ENCODE measurements at places on chromosomes 6 and 20.

- no peak for DNase-seq
Observed at GRCh38 chr6:127192911-127193541, 73.6 kb upstream of the RNF146 start.

- no peak for DNase-seq
Observed at GRCh38 chr6:147142684-147143245, 61.5 kb upstream of the STXBP5 start.

- no peak for DNase-seq
Observed at GRCh38 chr6:139436957-139437348, 62.5 kb upstream of the CITED2 start.

DNA sequence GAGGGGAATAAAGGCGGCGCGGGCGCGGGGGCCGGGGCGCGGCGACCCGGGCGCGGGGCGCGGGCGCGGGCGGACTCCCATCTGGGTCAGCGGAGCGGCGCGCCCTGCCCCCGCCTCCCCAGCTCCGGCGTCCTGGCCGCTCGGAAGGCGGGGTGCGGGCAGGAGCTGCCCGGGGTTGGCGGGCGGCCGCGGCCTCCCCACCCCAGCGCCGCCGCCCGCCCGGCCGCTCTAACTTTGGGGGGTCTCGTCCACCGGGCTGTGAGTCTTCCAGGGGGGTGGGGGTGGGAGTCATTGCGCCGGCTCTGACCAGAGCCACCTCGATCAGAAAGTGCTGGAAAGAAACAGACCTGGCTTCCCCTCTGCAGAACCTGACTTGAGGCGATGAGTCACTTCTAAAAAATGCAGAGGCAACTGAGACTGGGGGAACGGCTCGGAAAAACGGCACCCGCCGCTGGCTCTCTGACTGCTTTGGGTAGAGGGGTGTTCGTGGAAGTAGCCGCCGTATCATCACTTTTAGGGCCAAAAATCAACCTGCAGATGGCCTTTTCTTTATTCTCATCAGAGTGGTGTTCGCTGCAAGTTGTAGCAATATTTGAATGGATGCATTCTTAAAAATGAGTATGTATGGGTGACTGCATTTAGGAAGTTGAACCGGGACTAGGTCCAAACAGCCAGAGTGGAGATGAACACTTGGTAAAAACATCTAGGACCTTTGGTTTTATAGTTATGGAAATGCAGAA, 667 bp downstream of the CAP2 start:
- peak; percentile 0 for DNase-seq

GRCh38 chr20:11702721-11703518, 214.8 kb upstream of the BTBD3 start:
- no peak for DNase-seq

DNA sequence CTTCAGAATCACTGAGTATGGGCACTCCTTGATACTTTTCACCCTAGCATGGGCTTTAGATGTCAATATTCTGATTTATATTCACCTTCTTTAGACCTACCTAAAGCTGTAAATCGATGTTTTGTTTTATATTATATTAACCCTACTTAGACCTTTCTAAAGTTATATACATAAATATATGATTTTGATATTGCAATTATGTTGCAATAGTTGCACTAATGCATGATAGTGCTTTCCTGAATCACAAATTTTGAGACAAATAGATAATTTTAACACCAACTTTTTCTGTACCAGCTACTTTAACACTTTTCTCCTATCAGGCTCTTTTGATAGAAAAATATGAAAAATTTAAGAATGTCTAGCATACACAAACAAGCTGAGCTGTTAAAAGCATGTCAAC, 34.0 kb upstream of the JAG1 start:
- no peak for DNase-seq

DNA sequence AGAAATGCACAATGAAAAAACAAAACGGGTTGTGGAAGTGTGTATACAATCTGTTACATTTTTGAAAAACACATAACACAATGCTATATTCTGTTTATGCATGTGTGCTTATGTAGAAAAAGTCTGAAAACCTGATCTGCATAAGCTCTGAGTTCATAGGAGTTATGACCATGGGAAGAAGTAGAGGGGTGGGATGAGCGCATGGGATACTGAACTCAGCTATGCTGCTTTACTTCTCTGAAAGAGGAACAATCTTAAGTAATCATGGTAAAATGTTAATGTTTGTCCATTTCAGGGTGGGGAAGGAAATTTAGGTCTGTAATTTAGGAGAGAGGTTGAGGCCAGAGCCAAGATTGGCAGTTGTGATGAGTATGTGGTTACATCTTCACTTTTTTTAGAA, 126.8 kb downstream of the MTHFD1L start:
- DNase-seq, result no peak

DNA sequence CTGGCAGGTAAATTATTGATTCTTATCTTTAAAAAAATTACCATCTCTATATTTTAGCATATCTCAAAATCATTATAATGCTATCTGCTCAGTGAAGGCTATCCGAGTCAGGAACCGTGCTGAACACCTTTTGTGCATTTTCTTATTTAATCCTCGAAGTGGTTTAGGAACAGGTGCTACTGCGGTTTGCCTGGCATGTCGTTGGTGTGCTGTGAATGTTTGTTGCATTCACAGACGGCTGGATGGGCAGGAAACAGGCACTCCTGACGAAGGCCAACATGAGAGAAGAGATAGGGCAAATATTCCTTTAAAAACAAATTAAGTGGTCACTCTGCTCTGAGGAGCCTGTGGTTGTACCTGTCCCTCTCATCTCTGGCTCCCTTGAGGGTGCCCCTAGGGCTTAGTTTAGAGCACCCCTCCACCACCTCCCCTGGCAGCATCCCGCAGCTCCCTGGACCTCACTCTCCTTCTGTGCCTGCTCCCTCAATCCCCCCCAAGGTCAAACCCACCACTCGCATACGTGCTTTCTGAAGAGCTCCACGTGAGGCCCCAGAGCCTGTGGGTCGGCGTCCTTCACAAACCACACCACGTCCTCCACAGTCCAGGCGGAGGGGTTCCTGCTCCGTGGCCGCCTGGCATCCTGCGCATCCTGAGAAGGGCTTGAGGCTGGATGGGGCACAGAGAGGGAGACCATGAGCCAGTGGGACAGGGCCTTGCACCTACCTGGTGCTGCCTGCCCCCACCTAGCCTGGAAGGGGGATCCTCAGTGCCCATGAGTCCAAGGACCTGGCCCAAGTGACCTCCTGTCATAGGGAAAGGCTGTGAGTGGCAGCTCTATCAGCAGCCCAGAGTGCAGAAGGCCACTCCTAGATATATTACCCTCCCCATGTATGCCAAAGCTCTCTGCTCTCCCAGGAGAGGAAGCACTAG, 116.5 kb downstream of the SCML4 start:
- DNase-seq, result no peak

DNA sequence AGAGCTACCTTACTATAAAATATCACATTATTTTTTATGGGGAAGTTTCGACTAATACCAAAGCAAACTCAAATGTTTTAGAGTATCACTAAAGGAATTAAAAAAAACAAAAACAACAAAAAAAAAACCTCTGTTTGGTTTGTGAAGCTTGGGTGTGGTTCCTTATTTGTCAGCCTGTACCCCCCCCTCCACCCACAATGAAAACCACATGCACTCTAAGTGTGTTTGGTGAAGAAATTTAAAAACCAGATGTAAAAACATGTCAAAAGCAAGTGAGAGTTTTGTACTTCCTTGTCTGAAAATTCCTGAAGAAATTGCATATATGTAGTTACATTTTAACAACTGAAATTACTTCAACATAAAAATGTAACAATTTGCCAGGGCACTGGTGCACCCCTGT, 3.1 kb downstream of the STK38 start:
- no peak for DNase-seq

DNA sequence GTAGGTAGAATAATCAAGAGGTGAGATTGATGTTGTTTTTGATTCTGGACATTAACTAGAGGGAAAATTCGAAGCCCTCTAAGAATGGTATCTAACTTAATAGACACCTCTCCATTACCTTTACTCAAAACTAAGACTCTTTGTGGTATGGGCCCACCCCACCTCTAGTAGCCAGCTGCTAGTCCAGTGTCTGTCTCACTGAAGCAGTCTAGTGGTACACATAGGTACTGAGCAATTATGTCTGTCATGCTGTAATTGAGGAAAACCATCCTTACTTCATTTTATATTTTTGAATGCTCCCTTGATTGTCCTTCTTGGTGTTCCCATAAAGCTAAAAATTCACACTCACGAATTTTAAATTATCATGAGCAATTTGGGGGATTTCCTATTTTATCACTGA, 290.7 kb downstream of the ARHGAP18 start:
- DNase-seq, result no peak

GRCh38 chr6:22363714-22364239, 66.9 kb upstream of the PRL start:
- DNase-seq, result no peak

GRCh38 chr6:37277001-37277409, 19.1 kb upstream of the TMEM217 start:
- no peak for DNase-seq

Data from activated T-cell treated with anti-CD3 and anti-CD28 coated beads for 48 hours (primary cell).